CD4-positive, alpha-beta memory T cell (primary cell): ENCODE measurements at places on chromosomes 2 and 18.

DNA sequence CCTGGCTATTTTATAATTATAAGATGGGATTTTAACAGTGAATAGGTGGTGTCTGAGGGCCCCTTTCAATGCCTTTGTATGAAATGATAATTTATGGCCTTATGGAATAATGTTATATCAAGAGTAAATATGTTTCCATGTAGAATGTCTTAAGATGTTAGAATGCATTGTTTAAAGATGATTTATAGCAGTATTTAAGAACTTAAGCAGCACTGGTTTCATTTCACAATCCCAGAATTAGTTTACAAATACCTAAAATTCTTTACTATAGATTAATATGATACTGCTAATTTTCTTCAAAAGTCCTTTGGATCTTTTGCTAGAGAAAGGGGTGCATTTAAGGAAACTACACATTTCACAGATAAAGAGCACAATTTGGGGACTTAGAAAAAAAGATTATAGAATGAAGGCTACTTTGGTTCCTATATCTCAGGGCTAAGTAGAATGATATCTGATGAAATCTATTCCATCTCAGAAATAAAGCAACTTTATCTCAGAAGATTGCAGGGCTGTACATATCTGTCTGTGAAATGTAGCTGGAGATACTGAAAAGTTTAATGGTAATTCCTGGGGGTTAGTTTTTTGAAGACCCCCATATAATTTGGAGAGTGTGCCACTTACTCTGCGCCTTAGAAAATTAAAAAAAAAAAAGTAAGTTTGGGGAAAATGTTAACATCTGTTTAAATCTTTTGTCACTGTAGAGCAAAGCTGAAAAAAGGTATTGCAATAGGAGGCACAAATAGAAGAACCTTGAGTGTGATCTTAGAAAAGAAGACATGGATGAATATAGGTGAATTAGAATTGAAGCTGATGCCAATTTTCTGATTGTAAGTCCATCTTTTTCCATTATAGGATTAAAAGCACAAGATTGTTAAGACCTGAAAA lies 123.4 kb downstream of the GULP1 start:
- DNase-seq, result no peak

DNA sequence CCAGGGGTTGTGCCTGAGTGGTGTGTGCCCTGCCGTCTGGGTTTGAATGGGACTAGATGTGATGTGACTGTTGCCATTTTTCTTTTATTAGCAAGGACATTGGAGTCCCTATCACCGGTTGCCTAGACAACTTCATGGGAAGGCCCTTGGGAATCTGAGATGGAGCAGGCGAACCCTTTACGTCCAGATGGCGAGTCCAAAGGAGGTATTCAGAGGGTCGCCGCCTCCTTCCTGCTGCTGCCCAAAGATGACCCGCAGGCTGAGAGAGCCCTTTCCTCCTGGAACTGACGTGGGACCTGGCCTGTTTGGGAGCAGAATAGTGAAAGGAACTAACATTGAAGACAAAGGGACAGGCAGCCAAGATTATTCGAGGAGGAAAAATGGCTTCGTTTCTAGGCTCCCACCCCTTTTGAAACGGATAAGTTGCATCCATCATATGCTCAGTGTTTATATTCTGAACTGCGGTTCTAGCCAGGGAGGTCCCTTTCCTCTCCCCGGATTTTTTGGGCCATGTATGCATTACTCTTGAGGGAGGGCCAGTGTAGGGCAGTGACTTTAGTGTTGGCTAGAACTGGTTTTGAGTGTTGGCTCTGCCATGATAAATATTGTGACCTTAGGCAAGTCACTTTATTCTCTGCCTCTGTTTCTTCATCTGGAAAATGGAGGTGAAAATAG lies 673 bp downstream of the CENPO start:
- no peak for DNase-seq

- no peak for DNase-seq
Observed at GRCh38 chr2:2566396-2567323, 235.6 kb upstream of the MYT1L start.

DNA sequence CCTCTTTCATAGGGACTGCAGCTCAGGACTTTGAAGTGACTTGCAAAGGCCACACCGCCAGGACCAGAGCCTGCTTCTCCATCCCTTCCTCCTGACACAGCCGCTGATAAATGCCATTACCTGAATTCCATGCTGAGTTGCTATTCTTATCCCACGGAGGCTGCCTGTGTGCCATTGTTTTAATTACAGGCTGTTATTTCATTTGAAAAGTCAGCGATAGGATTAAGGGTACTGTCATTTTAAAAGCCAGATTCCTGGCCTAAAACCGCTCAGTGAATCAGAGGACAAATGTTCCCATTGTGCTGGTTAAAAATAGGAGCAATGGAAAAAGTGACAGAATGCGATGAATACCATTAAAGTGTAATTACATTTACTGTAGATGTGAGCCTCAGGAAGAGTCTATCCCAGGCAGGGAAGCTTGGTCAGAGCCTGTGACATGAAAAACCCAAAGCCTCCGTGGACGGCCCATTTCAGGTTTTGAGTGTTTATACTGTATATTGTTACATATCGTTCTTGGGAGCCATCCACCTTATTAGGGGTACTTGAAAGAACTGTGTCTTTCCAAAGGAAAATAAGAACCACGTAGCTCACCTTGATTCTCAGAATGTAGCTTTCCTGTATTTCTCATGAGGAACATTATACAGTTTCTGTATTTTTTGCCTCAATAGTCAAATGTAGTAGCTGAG lies 41.3 kb downstream of the PDCL3 start:
- DNase-seq, result no peak

DNA sequence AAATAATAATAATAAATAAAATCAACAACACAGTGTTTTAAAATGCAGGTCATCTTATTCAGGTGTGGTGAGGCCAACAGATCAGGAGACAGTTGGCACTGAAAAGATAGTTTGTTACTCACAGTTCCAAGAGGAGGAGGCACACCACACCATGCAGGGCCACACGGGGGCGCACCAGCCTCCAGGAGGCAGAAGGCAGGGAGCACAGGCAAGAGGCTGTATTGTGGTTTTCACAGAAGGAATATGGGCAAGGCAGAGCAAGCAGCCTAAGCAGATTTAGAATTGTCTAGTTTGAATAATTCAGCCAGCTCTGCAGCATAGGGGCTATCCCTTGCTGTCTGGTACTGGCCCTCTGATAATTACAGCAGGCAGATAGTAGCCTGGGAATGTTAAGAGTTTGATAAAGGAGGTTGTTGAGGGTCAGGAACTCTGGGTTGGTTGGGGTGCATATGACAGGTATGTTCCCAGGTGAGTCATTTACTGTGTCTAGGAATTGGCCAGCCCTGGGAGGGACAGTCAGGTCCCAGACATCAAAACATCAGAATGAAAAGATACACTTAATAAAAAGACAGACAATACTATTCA lies 31.3 kb downstream of the KIAA2012 start:
- no peak for DNase-seq

DNA sequence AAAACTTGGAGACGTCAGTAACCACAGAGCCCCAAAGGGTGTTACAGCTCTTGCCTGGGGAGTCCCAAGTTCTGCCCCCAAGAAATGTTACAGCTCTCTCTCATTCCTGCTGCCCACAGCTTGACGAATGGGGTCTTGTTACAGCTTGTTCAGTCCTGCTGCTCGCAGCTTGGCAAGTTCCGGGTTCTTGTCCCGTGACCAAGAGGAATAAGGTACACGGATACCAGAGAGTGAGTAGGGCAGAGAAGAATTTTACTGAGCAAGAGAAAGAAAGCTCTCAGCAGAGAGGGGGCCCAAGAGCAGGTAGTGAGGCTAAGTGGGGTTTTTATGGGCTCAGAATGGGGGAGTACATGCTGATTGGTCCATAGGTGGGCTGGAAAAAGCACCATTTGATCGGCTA lies 27.2 kb downstream of the SLC39A6 start:
- DNase-seq, result no peak

DNA sequence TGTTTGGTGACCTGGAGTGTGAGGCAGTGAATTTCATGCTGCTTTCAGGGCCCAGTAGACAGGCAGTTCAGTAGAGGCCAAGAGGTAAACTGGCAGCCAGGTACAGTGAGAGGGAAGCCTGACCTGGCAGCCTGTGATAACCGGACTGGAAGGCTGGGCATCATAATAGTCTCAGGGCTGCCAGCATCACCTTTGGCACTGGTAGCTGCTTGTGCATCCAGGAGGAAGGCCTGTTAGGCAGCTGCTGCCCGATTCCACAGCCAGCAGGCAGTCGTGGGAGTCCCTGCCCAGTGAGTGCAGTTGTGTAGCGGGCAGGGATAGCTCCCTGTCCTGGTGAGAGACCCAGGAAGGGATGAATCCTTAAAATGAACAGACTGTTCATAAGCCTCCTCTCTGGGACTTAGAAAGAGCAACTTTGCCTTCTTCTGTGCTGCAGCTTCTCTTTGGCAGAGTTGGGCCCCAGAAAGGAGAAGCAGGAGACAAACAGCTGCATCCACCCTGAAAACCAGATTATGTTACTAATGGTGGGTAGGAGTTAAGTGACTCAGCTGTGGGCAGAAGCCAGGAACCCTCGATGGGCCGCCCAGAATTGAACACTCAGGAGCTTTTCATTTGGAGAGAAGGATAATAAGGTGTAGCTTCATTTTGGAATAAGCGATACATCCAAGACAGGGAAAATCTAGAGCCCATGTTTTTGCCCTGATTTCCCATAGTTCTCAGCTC lies 8.1 kb upstream of the GPBAR1 start:
- DNase-seq, result no peak

DNA sequence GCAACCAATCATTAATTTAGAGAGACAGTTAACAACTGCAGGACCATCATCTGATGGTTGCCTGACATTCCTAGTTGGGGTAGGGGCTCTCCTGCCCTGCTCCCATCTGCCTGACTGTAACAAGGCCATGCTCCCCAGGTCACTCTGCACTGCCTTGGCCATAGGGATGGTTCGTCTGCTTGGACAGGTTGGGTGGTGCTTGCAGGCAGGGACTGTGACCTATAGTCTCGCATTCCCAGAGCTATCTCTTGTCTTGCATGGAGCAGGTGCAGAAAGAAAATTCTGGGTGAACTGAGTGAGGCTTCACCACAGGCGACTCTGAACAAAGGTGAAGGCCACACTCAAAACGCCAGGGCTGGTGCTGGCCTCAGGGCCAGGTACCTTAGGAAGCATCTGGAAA lies 64.7 kb downstream of the EMILIN2 start:
- DNase-seq, result no peak
